ENCODE measurements at places on chromosomes 1 and 21.

DNA sequence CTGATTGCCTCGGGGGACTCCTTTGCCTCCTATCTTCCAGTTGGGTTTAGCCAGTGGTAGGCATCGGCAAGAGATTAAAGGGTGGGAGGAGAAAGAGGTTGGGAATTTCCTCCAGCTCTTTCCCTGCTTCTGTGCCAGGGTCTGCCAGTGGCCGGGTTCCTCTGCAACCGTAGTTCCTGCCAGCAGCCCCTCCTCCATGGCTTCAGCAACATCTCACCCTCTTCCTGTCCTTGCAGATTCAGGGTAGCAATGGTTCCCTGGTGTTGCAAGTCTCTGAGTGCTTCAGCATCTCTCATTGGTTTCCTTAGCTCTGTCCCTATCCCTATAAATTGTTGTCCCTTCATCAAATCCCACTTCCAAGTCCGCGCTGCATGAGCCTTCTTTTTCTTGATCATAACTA lies 223.1 kb upstream of the JUN start:
- peaks cover 15% of the 10 kb centered on the region for H3K4me1 ChIP-seq
- H3K4me3 ChIP-seq, result no peak overlapping the region
- no peak overlapping the region for H3K27ac ChIP-seq
- no peaks in the 10 kb centered on the region for H3K36me3 ChIP-seq

- H3K27me3 ChIP-seq, result peaks cover 14% of the 10 kb centered on the region
- no peaks in the 10 kb centered on the region for H3K36me3 ChIP-seq
- no peaks in the 10 kb centered on the region for H3K4me1 ChIP-seq
Measured at GRCh38 chr1:56387071-56387740, 192.2 kb downstream of the PLPP3 start.

DNA sequence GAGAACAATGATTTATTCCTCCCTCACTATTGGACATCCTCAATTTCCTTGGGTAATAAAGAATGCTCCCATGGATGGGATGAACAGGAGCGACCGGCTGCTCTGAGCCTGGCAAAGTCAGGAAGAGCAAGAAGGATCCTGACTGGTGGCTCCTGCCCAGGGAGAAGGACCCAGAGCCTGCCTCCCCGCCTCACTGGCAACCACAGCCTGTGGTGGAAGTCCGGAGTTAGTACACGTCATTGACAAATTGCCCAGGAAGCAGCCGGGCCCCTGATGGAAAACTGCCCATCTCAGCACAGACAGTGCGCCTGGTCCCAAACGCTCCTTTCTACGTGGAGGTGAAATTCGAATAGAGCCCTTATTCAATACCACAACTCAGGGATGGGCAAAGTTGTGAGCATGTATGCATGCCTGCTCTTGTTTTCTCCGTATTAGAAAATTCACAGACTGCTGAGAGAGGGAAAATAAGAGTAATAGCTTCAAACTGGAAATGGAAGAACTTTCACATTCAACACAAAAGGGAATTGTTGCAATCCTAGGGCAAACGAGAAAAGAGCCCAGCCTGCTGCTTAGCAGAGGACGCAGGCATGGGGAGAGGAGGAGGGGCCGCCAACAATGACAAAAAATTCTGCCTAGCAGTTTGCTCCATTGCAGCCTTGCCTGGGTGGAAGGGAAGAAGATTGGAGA lies 397.1 kb upstream of the VAMP3 start:
- no peaks in the 10 kb centered on the region for H3K4me1 ChIP-seq
- no peak overlapping the region for H3K4me3 ChIP-seq
- H3K27ac ChIP-seq, result no peak overlapping the region
- H3K36me3 ChIP-seq, result no peaks in the 10 kb centered on the region

- no peaks in the 10 kb centered on the region for H3K36me3 ChIP-seq
- peaks cover 10% of the 10 kb centered on the region for H3K27me3 ChIP-seq
- no peak overlapping the region for H3K4me3 ChIP-seq
- peaks cover 7% of the 10 kb centered on the region for H3K4me1 ChIP-seq
Measured at GRCh38 chr1:15038232-15039016, 115.1 kb upstream of the TMEM51 start.

- peaks cover 19% of the 10 kb centered on the region for H3K27me3 ChIP-seq
- H3K27ac ChIP-seq, result no peak overlapping the region
- peaks cover 2% of the 10 kb centered on the region for H3K36me3 ChIP-seq
- no peaks in the 10 kb centered on the region for H3K4me1 ChIP-seq
Measured at GRCh38 chr1:44174630-44175029, 33.2 kb upstream of the KLF18 start.

- no peak overlapping the region for H3K27ac ChIP-seq
- peaks cover 5% of the 10 kb centered on the region for H3K4me1 ChIP-seq
- DNase-seq, result no peak
- no peaks in the 10 kb centered on the region for H3K36me3 ChIP-seq
- H3K27me3 ChIP-seq, result peaks cover 17% of the 10 kb centered on the region
Measured at GRCh38 chr1:98963064-98963758, 41.5 kb downstream of the PLPPR5 start.

DNA sequence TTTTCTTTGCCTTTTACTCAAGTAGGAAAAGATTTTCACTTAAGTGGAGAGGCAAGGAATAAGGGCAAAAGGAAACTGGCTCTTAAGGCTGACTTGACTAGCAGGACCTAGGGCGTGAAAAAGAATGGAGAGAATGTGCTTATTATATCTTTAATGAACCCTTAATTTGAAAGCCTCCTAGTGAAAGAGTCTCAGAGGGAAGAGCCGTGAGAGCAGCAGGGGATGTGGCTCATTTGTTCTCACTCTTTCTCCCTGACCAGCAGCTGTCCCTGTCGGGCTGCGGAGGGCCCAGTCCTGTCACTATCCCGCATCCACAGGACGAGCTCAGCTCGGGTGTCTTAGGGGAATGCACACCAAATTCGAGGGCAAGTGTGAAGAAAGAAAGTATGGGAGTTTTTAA lies 180.1 kb downstream of the EDEM3 start:
- H3K4me1 ChIP-seq, result peaks cover 4% of the 10 kb centered on the region
- H3K27ac ChIP-seq, result no peak overlapping the region
- no peak for DNase-seq
- H3K36me3 ChIP-seq, result no peaks in the 10 kb centered on the region

GRCh38 chr21:43816611-43817071 lies 27.3 kb downstream of the RRP1 start:
- H3K27ac ChIP-seq, result no peak overlapping the region
- no peak for DNase-seq
- H3K27me3 ChIP-seq, result no peaks in the 10 kb centered on the region
- H3K36me3 ChIP-seq, result no peaks in the 10 kb centered on the region

DNA sequence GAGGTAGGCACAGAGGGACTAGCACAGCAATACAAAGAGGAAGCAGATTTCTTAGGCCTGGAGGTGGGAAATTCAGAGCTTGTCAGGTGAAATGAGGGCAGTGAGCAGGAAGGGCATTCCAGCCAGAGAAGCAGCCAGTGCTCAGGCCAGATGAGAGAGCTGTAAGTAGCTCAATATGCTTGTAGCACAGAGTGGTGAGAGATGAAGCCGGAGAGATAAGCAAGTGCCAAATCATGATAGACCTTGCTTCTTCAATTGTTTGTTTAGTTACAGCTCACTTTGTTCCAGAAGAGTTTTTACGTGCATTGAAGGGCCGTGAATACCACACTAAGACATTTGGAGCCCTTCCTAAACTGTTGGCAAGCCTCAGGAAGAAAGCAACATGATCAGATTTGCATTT lies 42.0 kb upstream of the ADAMTS1 start:
- no peak overlapping the region for H3K4me3 ChIP-seq
- H3K36me3 ChIP-seq, result no peaks in the 10 kb centered on the region
- no peaks in the 10 kb centered on the region for H3K4me1 ChIP-seq
- no peaks in the 10 kb centered on the region for H3K27me3 ChIP-seq

Measured in T-helper 17 cell (primary cell).